ENCODE measurements at places on chromosomes 2 and 18. TPM values are rescaled to one million over a fixed set of nuclear protein-coding genes. Genes with fewer than 3 reads are reported as not detected.

Gene GALNT3
- total RNA-seq = 39.6 TPM

Gene PXDN
- total RNA-seq = 0.16 TPM

Gene AAK1
- total RNA-seq = 14.7 TPM

Gene TRAPPC8
- total RNA-seq = 27.7 TPM

Gene GALR1
- not detected for total RNA-seq

Gene ABCG5
- not detected for total RNA-seq

Gene EGR4
- 2.2 TPM for total RNA-seq

Gene TUBB8B
- total RNA-seq = not detected

Gene SLC38A11
- 5.3 TPM for total RNA-seq

Gene CD207
- total RNA-seq = not detected

Gene HOXD8
- not detected for total RNA-seq

Gene NTSR2
- total RNA-seq = not detected

Gene NFU1
- 13.1 TPM for total RNA-seq

Gene NDC80
- total RNA-seq = 19.4 TPM

Gene MALL
- 83.0 TPM for total RNA-seq

Gene LOXL3
- 2.2 TPM for total RNA-seq

Gene DDX18
- 33.2 TPM for total RNA-seq

Gene OR6B2
- total RNA-seq = not detected

Gene BIN1
- total RNA-seq = 119 TPM

Gene E2F6
- total RNA-seq = 23.9 TPM

Gene PLEK
- not detected for total RNA-seq

Gene HOXD3
- total RNA-seq = not detected

Gene BOLL
- total RNA-seq = not detected

Gene GAREM2
- 0.33 TPM for total RNA-seq

Gene ARHGAP28
- total RNA-seq = not detected

Gene ARHGEF33
- not detected for total RNA-seq

Gene KIF5C
- not detected for total RNA-seq

Gene PLEKHA3
- 4.4 TPM for total RNA-seq

Gene CAPN14
- total RNA-seq = not detected

Gene MDH1B
- not detected for total RNA-seq

Gene UGT1A5
- 3.1 TPM for total RNA-seq

Gene SATB2
- 0.18 TPM for total RNA-seq

Gene OSR1
- 8.9 TPM for total RNA-seq
